ENCODE measurements at places on chromosomes 5 and 9. TPM values are rescaled to one million over a fixed set of nuclear protein-coding genes. Genes with fewer than 3 reads are reported as not detected.

- DNase-seq = no peak
These were observed 79.0 kb downstream of the PDE4D start for GRCh38 chr5:59814537-59814872.

GRCh38 chr5:61609840-61610677, 278.0 kb downstream of the ZSWIM6 start:
- no peak for DNase-seq

GRCh38 chr9:22343218-22343611, 103.4 kb upstream of the DMRTA1 start:
- no peak for DNase-seq

Gene RNF145
- total RNA-seq = 124 TPM

Gene CDX1
- total RNA-seq = not detected

Gene ESM1
- not detected for total RNA-seq

- DNase-seq = no peak
These were observed 25.7 kb upstream of the IL9 start for GRCh38 chr5:135921388-135921787.

Gene PCDHB2
- 13.0 TPM for total RNA-seq

DNA sequence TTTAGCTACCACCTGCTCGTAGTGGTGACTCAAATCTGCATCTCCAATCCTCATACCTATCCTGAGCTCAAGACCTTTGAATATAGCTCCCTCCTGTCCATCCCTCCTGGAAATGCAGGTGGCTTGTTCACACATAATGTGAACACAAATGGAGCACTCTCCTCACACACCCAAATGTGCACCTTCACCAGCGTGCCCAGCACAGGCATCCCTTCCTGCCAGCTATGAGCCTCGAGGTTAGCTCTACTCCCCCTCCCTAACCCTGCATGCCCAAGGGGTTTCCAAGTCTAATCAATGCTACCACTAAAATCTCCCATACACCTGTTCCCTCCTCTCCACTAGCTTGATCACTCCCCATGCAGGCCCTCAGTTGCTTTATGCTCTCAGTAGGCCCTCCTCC, 2.2 kb upstream of the TGFBI start:
- no peak for DNase-seq

DNA sequence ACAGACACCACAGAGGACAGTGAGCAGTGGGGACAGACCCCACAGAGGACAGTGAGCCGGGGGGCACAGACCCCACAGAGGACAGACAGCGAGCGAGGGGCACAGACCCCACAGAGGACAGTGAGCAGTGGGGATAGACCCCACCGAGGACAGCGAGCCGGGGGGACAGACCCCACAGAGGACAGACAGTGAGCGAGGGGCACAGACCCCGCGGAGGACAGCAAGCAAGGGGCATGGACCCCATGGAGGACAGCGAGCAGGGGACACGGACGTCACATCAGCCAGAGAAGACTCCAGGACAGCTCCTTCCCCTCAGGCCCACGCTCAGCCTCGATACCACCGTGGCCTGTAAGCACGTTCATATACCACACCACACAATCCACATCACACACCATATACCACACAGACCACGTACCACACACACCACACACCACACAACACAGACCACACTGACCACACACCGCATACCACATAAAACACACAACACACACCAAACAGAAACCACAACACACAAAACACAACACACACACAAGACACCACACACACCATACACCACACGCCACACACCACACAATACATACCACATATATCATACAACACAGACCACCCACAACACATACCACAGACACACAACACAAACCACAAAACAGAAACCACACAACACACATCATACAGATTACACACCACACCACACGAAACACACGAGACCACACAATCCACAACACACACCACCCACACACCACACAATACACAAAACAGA, 5.2 kb upstream of the ZDHHC11 start:
- DNase-seq = no peak

- no peak for DNase-seq
These were observed 584 bp downstream of the USP20 start for GRCh38 chr9:129835860-129836223.

- DNase-seq = no peak
These were observed 18.9 kb downstream of the SEMA4D start for GRCh38 chr9:89478821-89479668.

Gene TMEM171
- total RNA-seq = 0.41 TPM

Gene AJM1
- total RNA-seq = 0.82 TPM
